ENCODE measurements at places on chromosomes 3 and 15. TPM values are rescaled to one million over a fixed set of nuclear protein-coding genes. Genes with fewer than 3 reads are reported as not detected.

DNA sequence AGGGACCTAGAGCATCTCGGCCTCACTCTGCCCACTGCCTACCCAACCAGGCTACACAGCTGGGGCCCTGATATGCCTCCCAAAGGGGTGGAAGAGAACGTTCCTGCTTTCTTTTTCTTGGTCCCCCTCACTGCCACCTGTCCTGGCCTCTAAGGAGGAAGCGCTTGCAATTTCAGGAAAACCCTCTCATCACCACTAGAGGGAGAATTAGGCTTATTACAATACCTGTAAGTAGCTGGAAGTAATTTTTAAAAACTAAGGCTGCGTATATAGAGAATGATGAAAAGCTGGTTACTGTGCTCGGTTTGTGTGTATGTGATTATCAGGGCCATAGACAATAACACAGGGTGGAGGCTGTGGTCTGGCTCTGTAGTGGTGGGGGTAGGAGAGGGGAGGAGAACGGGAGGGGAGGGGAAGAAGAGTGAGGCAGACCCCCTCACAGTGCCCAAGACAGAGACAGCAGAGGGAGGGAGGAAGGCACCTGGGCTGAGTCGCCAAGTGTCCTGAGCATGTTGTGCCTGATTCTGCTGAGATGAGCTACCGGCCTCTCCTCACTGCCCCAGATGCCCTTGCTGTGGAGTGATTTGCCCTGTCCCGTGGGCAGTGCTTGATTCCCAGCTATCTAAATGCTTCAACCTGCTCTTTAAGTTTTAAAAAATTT lies 3.3 kb downstream of the GABRG3 start:
- H3K27me3 ChIP-seq, result peaks cover 53% of the 10 kb centered on the region
- H3K4me3 ChIP-seq, result no peak overlapping the region
- no peak for DNase-seq
- no peak overlapping the region for H3K27ac ChIP-seq

GRCh38 chr3:117610156-117610555 lies 900.6 kb downstream of the TUSC7 start:
- no peak for DNase-seq
- no peak overlapping the region for H3K27ac ChIP-seq
- no peak overlapping the region for H3K4me3 ChIP-seq
- no peaks in the 10 kb centered on the region for H3K36me3 ChIP-seq
- H3K27me3 ChIP-seq, result no peaks in the 10 kb centered on the region
- H3K4me1 ChIP-seq, result no peaks in the 10 kb centered on the region

GRCh38 chr3:169865176-169865767 lies 4.5 kb downstream of the LRRC31 start:
- peaks cover 5% of the 10 kb centered on the region for H3K27me3 ChIP-seq
- DNase-seq, result no peak
- no peaks in the 10 kb centered on the region for H3K36me3 ChIP-seq
- peaks cover 5% of the 10 kb centered on the region for H3K4me1 ChIP-seq
- H3K27ac ChIP-seq, result no peak overlapping the region

SAMD7 gene
- not detected for total RNA-seq

DNA sequence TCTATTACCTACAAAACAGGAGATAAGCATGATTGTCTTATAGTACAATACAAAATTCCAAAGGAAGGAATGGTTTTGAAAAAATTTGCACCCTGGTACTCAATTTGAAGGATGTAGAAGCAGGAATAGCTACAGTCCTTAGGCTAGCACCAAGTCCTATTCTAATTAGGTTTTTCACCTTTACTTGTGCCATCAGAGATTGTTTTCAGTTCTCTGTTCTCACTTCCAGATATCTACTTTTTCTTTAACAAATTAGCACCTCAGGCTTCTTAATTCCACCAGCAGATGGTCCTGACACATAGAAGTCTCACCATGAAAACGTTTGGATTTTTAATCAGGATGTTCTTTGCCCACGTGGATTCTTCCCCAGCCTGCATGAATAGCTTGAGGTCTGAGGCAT lies 43.8 kb downstream of the IL5RA start:
- no peaks in the 10 kb centered on the region for H3K36me3 ChIP-seq
- no peaks in the 10 kb centered on the region for H3K27me3 ChIP-seq
- no peak overlapping the region for H3K4me3 ChIP-seq

SKOR1 gene
- total RNA-seq, result 0.22 TPM

GOLGA8R gene
- total RNA-seq, result 3.5 TPM

DNA sequence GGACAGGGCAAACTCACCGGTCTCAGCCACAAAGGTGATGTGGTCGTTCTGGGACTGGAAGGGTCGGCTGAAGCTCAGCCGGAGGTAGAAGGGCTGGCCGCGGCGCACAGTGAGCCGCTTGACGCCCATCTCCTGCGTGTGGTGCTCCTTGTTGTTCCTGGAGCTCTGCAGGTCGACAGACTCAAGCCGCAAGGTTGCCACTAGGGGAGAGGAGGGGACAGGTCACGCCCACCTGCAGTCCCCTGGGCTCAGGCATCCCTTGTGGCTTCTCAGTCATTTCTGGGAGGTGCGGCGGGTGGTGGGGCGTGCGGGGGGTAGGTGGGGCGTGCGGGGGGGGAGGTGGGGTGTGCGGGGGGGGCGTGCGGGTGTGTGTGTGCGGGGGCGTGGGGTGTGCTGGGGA lies 26.7 kb upstream of the TGM5 start:
- no peaks in the 10 kb centered on the region for H3K36me3 ChIP-seq
- peaks cover 6% of the 10 kb centered on the region for H3K4me1 ChIP-seq
- H3K27ac ChIP-seq, result no peak overlapping the region

GRCh38 chr15:42623951-42624350 lies 48.5 kb downstream of the STARD9 start:
- peaks cover 5% of the 10 kb centered on the region for H3K36me3 ChIP-seq
- H3K27ac ChIP-seq, result no peak overlapping the region
- peaks cover 7% of the 10 kb centered on the region for H3K4me1 ChIP-seq

DNA sequence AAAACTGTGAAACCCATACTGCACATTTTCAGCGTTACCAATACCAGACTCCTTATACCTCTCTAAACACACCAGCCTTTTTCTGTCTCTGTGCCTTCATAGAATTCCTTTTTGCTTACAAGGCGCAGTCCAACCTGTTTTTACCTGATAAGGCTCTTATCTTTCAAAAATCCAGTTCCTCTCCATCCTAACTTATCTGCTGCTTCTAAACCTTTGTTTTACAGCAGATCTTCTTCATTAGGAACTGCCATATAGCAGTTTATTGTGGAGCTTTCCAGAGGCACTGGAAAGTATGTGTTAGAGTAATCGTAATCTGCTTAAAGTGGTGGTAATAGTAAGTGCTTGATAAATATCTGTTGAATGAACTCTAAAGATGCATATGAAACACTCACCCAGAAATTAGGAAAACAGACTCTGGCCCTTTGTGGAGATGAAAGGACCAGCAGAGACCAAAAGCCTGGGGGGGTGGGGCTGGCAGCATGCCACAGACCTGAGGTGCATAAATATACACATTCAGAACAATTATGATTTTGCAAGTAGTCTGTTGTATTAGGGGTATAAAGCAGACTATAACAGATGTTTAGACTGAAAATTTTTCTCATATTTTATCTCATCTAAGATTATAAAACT lies 29.3 kb downstream of the PPP2R3A start:
- H3K36me3 ChIP-seq, result no peaks in the 10 kb centered on the region
- no peak for DNase-seq
- no peak overlapping the region for H3K4me3 ChIP-seq

Data from left ventricle myocardium inferior (tissue), 1 donor.